ENCODE measurements at places on chromosomes 3 and 15.
A peak's percentile ranks its signal among the peaks of the same experiment; 100 is the strongest.

DNA sequence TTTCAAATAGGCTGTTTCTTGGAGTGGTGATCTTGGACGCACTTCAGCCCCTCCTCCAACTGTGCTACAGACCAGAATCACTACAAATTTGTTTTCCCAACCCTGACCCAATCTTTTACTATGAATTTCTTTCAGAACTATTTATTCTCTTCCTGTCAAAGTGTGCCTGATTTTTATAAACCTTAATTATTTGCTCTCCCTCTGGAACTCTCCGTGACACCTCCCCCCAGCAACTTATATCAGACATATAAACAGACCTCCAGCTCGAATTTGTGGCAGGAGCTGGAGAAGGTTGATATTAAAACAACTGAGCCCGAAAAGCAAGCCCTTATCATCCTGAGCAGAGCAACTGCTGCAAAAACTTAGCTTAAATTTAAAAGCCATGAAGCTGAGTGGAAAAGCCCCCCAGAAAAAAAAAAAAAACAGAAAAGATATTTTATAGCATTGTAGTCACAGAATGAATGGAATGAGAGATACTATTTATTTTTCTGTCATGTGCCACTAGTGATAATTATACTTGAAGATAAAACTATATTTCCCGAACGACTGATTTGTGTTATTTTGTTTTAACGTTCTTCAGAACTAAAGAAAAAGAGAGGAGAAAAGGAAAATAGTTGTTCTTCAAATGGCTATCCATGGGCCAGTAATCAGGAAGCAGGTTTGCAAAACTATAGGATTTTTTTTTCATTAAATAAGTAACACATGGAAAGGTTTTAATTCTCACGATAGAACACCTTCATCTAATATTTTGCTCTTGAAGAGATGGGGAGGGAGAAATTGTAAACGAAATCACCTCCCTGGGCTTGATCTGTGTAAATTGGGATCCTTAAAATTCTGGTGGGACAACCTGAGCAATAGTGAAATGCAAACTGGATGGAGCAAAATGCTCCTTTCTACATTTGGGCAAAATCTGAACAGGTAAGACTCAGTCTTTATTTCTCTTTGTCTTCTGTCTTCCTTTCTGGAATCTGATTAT, 80.8 kb downstream of the NR2F2 start:
- DNase-seq, result no peak

DNA sequence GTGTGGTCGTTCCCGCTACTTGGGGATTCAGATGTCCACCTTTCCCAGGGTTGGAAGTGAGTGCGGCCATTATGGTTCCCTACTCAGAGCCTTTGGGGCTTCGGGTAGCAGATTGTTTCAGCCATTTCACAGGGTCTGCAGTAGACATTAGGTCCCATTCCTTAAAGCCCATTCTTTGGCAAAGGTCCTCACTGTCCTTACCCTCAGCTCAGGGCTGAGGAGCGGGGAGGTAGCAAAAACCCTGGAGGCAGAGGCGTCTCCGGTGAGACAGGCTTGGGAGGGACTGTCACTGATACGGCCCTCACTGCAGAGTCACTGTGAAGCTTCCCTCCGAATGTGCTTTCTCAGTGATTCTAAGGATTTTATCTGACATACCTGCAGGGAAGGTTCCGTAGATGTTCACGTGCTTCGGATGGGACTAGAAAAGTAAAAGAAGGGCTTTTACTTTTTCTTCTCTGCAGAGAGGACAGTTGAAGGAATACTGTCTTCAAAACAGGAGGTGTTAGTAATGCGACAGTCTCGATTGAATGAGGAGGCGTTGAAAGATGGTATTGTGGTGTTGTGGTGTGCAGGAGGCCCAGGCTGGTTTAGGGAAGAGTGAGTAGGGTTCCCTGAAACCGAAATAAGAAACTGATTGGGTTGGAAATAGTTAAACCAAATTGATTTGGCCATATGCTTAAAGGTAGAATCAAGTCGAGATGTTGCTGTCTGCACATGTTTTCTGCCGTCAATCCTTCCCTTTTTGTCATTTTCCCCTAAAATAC, 630 bp downstream of the ATP6V1A start:
- peak; percentile 61 for DNase-seq

DNA sequence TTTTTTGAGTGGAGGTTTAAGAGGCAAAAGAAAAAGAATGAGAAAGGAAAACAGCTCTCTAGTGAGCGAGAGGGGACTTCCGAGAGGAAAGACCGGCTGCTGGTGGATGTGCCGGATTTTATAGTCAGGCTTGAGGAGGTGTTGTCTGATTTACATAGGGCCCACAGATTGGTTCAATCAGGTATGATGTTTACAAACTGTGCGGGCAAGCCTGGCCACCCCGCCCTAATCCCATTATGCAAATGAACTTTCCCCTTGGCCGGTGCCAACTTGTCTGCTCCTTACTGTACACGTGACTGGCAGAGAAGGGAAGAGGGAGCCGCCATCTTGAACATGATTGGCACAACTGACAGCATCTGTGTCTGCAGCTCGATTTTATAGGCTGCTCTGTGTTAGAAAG, 44.7 kb downstream of the FAM43A start:
- no peak for DNase-seq

DNA sequence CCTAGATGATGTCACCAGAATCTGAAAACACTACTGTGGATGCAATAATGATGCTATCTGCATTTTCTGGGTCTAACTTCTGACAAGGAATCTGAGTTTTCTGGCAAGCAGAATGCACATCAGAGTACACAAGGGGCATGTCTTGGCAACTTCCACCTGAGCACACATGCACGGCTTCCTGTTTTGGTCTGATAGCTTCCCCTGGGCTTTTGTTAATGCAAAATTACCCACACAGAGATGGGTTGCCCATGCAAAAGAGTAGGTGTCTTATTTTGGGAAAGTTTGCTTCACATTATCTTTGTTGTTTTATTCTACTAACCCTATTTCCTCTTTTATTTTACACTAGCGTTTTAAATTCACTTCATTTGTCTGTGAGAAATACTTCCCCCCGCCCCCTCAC, 74.2 kb upstream of the SATB1 start:
- no peak for DNase-seq

- no peak for DNase-seq
Observed at GRCh38 chr3:189394599-189395121, 222.9 kb downstream of the TPRG1 start.

DNA sequence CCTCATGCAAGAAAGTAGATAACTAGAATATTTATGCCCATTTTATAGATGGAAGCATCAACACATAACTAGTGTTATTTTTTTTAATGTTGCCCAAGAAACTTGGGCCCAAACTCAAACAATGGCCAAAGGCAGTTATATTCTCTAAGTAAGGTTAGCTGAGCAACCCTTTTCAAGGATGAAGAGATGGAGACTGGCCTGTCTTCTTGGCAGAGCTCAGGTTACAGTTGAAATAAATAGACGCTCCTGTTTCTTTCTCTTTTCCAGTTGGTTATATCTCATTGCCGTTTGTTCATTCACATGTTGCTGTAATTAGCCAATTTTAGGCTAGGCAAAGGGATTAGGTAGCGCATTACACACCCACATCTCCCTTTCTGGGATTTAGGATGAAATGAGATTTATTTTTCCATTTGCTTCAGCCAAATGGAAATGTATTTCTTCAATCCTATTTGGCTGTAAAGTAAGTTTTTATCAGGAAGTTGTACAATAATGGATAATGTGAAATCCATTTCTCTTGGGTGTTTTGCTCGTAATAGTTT, 93.2 kb downstream of the CMSS1 start:
- DNase-seq, result no peak

DNA sequence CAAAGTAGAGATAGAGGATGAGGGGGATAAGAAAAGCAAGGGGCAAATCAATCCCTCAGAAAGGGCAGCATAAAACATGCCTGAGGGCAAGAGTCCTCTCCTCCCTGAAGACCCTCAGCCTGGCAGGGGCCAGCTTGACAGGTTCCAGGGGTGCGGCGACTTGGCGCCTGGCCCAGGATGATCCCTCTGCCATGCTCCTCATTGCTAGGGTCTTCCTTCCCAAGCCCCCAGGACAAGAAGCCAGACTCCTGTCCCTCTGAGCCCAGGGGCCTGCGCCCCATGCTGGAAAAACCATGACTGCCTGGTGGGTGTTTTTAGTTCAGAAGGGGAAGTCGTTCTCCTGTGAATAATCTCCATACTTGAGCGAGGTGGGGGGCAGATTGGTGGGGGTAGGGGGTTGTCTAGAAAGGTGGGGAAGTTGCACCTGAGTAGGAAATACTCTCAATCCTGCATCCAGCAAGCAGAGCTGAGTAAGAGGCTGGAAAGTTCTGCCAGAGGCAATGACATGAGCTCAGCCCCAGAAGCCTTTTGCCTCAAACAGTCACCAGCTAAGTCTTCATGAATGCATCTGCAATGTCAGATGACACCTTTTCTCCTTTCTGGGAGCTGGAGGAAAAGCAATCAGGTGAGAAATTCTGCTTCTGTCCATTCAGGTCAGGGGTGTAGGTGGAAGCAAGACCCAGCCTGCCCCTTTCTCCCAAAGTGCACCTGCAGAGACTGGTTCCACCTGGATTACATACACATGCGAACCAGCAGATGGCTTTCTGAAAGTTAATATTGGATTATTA, 18.3 kb downstream of the SLC12A8 start:
- no peak for DNase-seq
